ENCODE measurements at places on chromosomes 11 and 22.

DNA sequence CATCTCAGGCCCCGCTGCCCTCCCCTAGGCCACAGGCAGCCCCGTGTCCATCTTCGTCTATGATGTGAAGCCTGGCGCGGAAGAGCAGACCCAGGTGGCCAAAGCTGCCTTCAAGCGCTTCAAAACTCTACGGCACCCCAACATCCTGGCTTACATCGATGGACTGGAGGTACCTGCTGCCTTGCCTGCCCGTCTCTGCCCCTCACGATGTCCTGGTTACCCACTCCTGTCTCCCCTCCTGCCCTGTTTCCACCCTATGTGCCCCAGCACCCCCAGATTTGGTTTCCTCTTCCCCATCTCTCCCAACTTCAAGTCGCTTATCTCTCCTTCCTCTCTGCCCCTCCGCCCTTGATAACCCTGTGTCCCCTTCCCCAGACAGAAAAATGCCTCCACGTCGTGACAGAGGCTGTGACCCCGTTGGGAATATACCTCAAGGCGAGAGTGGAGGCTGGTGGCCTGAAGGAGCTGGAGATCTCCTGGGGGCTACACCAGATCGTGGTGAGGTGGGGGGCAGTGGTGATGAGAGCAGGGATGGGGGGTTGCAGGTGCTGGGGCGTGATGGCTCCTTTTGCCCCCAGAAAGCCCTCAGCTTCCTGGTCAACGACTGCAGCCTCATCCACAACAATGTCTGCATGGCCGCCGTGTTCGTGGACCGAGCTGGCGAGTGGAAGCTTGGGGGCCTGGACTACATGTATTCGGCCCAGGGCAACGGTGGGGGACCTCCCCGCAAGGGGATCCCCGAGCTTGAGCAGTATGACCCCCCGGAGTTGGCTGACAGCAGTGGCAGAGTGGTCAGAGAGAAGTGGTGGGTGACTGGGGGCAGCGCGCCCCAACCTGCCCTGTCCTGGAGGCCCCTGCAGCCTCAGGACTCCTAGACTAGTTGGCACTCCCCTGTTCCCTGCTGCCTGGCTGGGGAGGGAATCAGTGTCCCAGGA lies 930 bp downstream of the SCYL1 start:
- no peak for DNase-seq

DNA sequence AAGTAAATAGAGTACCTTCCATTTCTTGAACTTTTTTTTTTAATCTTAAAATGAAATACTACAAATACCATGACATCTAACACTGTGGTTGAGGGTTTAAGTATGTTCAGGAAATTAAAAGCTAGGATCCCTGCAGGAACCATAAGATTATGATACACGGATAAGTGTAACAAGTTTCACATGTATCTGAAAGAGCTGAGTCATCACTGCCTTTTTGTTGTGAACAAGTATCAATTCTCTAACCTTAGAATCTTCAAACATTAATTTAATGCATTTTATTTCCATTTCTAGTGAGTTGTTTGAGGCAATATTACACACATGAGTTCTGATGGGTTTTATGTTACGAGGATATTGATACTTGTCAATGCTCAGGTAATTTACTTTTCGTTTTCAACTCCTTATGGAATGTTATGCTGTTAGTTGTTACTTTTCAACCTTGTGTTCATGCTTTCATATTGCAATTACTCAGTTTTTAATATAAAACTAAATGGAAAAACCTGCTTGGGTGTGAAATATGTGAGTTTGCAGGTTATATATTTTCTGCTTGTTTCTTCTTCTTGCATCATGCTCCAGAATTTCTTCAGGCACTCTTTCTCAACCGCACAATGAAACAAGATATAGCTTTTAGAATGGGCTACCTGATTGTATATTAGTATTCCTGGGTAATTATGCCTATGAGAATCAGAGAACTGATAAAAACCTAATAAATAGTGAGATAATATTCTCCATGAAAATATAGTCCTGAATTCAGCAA lies 361.3 kb upstream of the MTNR1B start:
- DNase-seq = no peak

DNA sequence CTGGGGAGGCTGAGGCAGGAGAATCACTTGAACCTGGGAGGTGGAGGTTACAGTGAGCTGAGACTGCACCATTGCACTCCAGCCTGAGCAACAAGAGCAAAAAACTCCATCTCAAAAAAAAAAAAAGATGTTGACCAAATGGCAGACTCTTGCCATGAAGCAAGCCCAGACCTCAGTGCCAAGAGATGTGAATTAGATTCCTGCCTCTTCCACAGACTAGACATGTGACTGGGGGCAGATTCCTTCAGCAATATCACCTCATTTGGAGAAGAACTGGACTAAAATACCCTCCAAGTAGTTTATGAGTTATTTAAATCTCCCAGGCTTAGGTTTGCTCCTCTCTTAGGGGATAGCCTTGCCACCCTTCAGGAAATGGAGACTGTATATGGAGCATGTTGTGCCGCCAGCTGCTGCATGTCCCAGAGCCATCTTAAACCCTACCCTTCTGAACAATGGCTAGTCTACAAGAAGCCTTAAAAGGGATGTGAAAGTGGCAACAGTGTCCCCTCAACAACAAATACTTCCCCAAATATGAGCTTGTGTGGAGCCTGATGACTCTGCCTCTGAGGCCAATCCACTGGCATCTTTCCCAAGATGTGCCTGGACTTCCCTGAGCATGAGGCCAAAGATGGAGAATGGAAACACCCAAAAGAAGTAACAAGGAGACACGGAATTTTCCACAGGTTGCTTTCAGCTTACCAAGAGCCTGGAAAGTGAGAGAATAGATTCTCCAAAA lies 763 bp upstream of the MS4A7 start:
- no peak for DNase-seq

DNA sequence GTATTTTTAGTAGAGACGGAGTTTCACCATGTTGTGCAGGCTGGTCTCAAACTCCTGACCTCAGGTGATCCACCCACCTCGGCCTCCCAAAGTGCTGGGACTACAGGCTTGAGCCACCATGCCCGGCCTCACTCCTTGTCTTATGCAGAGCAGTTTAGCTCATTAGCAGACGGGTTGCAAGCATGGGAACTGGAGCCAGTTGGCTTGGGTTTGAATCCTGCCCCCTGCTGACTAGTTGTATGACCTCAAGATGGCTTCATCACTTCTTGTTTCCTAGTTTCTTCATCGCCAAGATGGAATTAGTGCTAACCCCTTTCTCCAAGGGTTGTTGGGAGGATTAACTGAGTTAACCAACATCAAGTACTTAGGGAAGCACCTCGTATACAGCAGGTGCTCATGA lies 23.4 kb upstream of the RASD2 start:
- no peak for DNase-seq

- no peak for DNase-seq
These were observed 9.1 kb downstream of the MRGPRF start for GRCh38 chr11:69003866-69004367.

DNA sequence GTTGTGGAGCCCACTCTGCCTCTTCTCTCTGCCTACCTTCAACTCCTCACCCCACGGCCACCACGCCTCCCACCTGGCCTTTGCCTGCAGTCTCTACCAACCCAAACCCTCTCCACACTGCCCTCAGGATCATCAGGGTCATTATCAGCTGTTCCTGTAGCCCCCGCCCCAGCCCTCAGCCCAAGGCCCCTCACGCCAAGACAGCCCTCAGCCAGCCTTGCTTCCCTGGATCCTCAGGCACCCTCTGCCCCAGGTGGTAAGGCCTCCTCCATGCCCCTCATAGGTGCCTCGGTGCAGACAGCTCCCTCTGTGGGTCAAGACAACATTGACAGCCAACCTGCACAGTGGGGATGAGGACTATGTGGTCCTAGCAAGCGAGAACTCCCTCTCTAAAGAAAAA lies 1.7 kb downstream of the SBF1 start:
- DNase-seq = peak; percentile 22

DNA sequence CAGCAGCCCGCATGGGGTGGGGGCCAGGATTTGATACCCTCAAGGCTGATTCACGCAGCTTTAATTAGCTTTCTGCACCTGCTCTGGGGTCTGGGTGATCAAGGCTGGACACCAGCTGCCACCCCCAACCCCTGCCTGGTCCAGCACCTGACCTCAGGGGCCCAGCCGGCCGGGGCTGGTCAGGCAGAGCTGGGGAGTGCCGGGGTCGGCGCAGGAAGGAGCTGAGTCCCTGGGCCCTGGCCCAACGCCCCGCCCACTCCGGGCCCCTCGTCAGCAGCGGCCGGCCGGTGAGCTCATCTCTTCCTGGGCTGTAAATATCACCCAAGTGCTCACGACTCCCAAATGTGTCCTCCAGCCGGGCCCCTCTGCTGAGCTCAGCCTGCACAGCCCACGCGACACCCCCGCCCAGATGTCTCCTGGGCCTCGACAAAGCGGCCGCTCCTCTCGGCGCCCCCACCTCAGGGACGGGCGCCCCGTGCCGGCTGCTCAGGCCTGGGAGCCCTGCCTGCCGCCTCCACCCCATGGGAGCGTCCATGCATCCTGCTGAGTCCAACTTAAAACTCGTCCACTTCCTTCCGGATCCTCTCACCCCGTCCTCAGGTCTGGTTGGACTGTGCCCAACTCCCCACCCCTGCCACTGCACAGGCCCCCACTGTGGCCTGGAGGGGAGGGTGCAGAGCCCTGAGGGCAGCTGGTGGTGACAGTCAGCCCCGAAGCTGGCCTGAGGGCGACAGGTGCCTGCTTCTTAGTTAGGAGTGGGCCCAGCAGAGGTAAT lies 29.0 kb downstream of the RTN4R start:
- no peak for DNase-seq

DNA sequence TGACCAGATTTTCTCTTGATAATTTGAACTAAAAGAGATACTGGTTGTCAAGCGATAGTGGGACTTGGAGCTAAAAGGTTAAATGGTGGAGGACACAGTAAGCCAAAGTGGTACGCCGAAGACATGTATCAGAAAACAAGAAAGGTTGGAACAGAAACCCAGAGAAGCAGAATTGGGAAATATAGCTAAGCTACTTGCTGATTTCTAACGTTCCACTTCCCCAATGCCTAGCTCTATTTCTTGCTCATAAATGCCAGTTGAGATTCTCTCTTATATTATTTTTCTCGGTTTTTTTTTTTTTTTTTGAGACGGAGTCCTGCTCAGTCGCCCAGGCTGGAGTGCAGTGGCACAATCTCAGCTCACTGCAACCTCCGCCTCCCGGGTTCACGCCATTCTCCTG lies 12.7 kb downstream of the TMEM41B start:
- DNase-seq = no peak

DNA sequence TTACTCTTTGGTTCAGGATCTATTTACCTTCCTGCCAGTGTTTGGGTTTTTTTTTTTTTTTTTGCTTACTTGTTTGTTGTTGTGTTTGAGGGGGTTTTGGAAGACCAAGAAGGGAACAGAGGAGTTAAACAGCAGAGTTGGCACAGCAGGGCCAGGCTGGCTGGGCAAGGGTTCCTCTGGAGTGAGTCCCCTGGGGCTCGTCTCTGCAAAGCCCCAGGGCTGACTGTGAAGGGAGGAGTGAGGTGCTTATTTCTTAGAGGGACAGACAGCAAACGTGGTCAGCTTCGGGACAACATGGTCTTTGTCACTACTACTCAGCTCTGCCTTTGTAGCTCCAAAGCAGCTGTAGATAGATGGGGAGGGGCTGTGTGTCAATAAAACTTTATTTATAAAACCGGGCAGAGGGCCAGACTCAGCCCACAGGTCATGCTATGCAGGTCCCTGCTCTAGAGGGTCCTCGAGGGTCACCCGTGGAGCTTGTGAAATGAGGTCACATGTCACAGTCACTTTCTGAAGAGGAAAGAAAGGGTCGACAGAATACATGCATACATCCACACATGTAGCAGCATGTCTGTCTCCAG lies 1404.7 kb downstream of the BRD1 start:
- no peak for DNase-seq

DNA sequence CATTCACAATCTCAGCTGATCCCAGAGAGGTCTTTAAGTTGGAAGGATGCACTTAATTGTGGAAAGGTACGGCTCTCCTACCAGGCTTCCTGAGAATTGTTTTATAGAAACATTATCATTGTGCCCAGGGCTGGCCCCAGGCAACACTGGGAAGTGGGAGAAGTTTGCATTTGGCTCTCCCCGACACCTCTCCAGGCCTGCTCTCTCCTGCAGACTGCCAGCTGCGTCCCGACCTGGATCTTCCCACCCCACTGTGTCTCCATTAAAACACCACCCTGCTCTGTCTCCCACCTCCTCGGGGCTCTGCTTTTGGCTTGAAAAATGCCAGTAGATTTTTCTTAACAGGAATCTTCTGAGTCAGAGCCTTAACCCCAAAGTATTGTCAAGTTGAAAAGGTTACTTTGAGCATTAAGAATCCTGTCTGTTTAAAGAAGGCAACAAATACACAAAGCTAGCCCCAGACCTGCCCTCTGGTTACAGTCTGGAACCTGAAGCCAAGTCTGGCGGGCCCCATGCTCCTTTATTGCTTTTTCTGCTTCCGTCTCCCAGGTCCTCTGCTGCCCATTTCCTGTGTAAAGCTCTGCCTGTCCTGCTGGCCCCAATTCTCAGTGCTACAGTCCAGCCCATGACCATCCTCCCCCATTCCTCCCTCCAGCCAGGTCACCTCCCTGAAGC lies 530.2 kb downstream of the SOX6 start:
- DNase-seq = no peak

- DNase-seq = peak; percentile 53
These were observed 27.8 kb upstream of the PPARA start for GRCh38 chr22:46122511-46122971.

GRCh38 chr11:7638710-7639642 lies 34.3 kb downstream of the CYB5R2 start:
- DNase-seq = no peak

DNA sequence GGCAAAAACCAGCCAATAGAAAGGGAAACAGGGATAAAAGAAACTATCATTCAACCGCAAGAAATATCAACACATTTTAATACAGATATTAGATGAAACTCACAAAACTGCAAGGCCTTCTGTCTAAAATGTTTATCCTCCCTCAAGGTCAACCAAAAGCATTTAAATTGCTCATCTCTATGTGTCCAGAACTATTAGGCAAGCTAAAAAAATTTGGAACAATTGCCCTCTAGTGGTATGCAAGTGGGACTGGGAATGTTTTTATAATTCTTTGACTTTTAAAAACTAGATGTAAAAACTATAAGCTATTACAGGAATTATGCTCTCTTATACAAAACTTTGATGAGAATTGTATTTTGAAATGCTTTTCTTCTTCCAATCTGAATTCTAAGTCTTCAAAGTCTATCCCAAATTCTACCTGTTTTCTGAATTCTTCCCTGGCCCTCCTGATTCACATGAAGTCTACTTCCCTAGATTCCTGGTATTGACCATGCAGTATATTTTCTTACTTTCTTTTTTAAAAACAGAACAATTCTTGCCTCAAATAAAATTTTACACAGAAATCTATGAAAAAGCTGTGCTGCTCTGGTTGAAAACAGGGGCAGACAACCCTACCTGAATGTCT lies 4.9 kb downstream of the CWC15 start:
- no peak for DNase-seq

GRCh38 chr11:59647245-59647980 lies 21.4 kb downstream of the PATL1 start:
- no peak for DNase-seq

GRCh38 chr11:70146299-70146698 lies 56.8 kb upstream of the FADD start:
- DNase-seq = no peak

Data from stimulated activated CD8-positive, alpha-beta memory T cell treated with anti-CD3 and anti-CD28 coated beads, Interleukin-4, amount 100 ng/mL, for 24 hours (primary cell).